Mesenteric fat pad (tissue), 1 donor: ENCODE measurements at places on chromosomes 11 and 22. TPM values are rescaled to one million over a fixed set of nuclear protein-coding genes. Genes with fewer than 3 reads are reported as not detected.

The POU2AF3 gene
- 0.58 TPM for total RNA-seq

The MAPK8IP2 gene
- total RNA-seq, result 0.58 TPM

The CNGA4 gene
- not detected for total RNA-seq

The IL17RA gene
- total RNA-seq, result 38.2 TPM

The IGSF22 gene
- 1.00 TPM for total RNA-seq

The RIC3 gene
- total RNA-seq, result 2.3 TPM

The TH gene
- total RNA-seq, result not detected

- DNase-seq, result no peak
Observed at GRCh38 chr11:60242740-60243239, at the start of gene MS4A4E. Gene MS4A4E (minus strand): TSS chr11:60243137. CDS start chr11:60230055, 13,082 bp downstream.

DNA sequence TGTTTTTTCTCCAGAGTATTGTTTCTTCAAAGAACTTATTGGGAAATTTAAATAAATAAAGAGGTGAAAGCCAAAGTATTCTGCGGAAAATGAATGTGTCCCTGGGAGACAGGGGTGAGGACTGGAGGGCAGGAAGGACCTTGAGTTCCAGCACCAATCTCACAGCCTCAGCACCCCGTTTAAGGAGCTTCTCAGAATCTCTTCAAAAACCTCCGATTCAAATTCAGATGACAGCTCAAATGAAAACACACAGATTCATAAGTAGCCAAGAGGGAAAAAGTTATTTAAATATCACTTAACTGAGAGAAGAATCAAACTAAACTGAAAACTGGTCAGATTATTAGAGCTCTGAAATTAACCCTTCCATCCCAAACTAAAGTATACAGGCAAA lies 12.5 kb downstream of the MTMR2 start:
- no peak for DNase-seq

GRCh38 chr11:33891714-33892327 lies at the start of gene LMO2:
Gene LMO2 (minus strand): TSS chr11:33892076. CDS start chr11:33869716, 22,360 bp downstream.
- DNase-seq, result no peak

DNA sequence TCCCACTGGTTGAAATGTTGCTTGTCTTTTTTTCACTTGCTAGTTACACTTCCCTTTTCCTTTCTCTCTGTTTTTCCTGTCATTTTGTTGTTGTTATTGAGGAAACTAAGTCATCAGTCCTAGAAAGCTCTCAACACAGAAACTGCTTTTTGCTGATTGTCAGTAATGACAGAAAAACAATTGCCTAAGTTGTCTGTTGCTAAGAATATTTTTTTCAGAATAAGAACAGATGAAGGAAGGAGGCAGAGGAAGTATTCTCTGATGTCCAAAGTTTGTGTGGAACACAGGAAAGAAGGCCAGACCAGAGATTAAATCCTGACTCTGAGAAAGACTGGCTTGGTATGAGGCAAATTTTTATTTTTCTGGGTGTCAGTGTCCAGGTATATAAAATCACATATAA lies 163.3 kb downstream of the CASP12 start:
- DNase-seq, result no peak

DNA sequence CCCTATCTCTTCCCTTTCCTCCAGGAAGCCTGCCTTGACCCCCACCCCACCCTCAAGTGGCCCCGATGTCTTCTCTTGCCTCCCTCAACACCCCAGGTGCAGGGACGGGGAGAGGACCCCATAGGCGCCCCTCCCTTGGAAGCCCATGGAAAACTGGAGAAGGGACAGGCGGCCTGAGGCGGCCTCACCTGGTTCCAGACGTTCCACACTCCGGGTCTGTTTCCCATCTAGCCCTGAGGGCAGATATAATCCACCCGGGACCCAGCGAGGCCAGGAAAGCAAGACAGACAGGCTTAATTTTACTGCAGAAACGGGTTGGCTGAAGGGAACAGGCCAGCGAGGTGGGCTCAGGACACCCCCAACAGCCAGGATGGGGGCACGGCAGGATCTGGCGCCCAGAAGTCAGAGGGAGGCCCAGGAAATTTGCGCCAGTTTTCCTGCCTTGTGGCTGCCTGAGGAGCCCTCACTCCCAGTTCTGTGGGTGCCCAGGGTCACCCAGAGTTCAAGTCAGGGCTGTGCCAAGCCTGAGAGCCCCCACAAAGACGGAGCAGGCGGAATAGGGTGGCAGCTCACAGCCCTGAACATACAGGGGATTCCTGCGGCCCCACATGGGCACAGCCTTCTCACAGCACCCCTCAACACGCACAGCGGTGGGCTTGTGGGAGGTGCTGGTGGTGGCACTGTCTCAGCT lies 3.0 kb upstream of the SIGIRR start:
- no peak for DNase-seq

DNA sequence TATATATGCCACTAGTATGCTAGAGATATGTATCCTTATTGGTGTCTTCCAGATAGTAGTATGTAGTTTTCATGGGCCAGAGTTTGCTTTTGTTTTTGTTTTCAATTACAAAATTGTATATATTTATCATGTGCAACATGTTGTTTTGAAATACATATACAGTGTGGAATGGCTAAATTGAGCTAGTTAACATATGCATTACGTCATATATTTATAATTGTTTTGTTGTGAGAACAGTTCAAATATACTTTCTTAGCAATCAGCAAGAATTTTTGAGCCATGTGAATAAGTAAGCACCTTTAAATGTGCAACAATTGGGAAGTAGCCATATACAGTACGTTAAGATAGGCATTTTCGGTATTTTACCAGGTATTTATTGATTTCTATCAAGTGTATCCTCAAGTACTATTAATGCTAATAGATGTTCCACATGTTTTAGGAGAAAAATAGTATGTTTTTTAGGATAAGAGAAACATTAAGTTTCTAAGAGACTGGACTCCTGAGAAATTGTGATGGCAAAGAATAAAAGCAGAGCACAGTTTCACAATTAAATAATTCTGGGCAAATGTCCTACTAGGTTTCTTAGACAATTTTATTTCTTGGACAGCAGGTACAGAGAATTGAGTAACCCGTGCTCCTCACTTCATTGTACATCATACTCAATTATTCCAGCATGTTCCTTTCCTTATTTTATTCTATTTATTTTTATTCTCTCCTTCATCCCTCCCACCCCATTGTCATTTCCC lies 60.5 kb upstream of the SLC5A12 start:
- no peak for DNase-seq

DNA sequence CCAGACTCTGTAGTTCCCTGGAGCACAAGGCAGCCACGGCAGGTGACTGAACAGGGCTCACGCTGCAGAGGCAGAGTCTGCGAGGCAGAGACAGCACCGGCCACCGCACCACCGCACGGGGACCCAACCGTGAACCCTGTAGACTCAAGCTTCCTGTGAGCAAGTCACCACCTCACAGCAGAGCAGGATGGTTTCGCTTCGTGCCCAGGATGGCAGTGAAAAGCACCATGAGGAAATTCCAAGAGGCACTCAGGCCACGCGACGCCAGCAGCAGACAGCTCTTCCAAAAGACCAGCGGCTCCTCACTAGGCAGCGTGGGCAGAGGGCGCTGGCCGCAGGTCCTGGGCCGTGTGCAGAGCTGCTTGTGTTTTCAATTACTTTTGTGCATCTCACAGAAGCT lies 24.5 kb downstream of the BRD1 start:
- no peak for DNase-seq

- DNase-seq, result no peak
Observed at GRCh38 chr11:37352485-37352884, 754.4 kb upstream of the RAG2 start.

GRCh38 chr11:61895046-61895717 lies 3.8 kb upstream of the FADS3 start:
- no peak for DNase-seq

GRCh38 chr11:13954591-13954990 lies 7.9 kb upstream of the SPON1 start:
- DNase-seq, result no peak

DNA sequence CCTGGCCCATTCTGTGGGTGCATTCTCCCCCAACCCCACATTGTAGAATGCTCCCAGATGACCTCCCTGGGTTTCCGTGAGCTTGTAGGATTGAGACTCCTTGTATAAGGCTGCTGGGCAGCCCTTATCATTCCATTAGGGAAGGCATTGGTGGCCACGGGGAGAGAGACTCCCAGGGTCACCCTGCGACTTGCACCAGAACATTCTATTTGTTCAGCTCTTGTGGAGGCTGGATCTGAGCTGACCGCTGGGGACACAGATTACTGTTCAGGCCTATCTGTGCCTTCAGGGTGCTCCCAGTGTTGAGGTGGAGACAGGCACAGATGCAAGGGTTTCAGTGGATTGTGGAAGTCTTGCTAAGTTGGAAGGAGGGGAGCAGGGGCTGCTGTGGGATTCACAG lies 17.8 kb downstream of the MICALL1 start:
- DNase-seq, result no peak

DNA sequence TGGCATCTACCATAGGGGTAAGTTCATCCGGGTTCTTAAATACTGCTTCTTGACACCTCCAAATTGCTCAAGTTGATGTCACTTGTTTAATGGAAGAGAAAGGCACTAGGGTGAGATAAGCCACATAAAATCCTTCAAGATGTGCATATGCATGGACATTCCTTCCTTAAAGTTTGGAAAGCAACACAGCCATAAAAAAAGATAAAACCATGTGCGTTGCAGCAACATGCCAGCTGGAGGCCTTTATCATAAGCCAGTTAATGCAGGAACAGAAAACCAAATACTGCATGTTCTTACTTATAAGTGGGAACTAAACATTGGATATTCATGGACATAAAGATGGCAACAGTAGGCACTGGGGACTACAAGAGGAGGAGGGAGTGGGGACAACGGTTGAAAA lies 8.0 kb upstream of the IL18BP start:
- no peak for DNase-seq

- no peak for DNase-seq
Observed at GRCh38 chr11:30561691-30562415, 24.3 kb downstream of the MPPED2 start.
